Stimulated activated naive CD4-positive, alpha-beta T cell treated with Interleukin-2 at 50 U/mL for 16 hours (primary cell): ENCODE measurements at places on chromosomes 4 and X.

GRCh38 chrX:134443020-134443419, 16.9 kb upstream of the HPRT1 start:
- DNase-seq: no peak

- DNase-seq: no peak
Measured at GRCh38 chr4:33975995-33976394, 2268.3 kb downstream of the ARAP2 start.

- DNase-seq: no peak
Measured at GRCh38 chrX:56947699-56948098, 47.6 kb downstream of the SPIN3 start.

DNA sequence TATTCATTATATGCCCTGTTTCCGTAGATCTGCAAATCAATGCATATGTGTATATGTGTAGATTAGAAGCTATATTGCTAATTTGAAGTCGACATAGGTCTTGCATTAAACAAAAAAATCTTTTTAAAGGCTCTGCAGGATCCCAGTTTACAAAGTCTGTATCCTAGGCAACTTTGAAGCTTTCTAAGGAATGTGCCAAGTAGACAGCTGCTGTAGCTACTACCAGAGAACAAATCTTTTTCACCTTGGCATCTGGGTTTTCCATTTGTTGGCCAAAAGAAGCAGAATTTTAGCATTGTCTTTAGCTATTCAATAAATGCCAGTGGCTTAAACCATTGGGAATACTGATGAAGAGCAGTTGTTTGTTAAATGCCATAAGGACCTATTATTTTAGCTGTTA, 88.0 kb downstream of the NAA11 start:
- DNase-seq: no peak

DNA sequence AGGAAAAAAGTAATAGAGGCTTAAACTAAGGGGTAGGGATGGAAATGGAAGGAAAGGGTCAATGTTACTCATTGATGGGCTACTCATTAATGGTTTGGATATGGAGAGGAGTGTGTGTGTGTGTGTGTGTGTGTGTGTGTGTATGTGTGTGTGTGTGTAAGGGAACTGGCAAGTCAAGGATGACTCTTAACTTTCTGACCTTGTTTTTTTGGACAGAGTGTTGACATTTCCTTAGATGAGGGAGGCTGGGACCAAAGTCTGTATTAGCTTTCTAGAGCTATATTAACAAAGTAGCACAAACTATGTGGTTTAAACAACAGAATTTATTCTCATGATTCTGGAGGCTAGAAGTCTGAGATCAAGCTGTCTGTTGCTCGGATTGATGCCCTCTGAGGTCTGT, 202.7 kb downstream of the GBA3 start:
- no peak for DNase-seq

GRCh38 chr4:17630228-17630627, 15.8 kb downstream of the MED28 start:
- no peak for DNase-seq

DNA sequence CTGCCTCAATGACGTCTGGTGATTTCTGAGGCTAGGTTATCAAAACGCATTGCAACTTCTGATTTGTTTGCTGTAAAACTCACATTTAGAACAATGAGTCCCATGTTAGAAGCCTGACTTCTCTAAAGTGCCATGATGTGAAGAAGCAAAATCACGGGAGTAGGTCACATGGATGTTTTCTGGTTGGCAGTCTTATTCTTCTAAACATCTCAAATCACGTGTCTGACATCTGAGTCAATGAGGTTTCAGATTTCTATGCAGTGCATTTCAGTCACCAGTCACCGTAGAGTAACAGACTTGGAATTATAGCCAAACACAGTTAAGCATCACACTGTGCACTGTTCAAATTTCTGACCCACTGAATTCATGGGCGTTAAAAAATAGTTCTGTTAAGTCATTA, 482.1 kb downstream of the TMA16 start:
- no peak for DNase-seq

DNA sequence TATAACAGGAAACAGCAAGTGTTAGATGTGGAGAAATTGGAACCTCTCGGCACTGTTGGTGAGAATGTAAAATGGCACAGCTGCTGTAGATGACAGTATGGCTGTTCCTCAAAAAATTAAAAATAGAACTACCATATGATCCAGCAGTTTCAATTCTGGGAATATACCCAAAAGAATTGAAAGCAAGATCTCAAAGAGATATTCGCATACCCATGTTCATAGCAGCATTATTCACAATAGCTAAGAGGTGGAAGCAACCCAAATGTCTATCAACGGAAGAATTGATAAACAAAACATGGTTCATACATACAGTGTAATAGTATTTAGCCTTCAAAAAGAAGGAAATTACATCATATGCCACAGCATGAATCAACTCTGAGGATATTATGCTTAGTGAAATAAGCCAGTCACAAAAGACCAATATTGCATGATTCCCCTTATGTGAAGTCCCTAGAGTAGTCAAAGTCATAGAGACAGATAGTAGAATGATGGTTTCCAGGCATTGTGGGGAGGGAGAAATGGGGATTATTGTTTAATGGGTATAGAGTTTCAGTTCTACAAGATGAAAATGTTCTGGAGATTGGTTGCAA, 467.7 kb downstream of the IDS start:
- DNase-seq: no peak

DNA sequence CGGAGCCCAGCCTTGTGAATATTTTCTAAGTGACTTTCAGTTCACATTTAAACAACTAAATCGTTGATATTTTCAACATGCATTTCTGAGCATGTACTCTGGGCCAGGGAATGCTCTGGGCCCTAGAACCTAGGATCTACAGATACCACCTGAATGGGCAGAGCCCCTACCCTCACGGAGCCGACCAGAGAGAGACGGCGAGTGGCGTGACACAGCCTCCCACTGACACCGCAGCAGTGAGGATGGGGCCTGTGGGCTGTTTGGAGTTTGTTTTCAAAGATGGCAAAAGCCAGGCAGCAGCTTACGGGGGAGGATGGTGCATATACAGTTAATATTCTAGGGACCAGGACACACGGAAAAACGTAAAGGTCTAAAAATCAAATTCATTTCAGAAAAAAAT, 17.7 kb downstream of the NELFA start:
- no peak for DNase-seq
